ENCODE measurements at places on chromosomes 4 and X.

GRCh38 chr4:5341526-5341925 is 290.2 kb downstream of the STK32B start:
- no peak for DNase-seq

DNA sequence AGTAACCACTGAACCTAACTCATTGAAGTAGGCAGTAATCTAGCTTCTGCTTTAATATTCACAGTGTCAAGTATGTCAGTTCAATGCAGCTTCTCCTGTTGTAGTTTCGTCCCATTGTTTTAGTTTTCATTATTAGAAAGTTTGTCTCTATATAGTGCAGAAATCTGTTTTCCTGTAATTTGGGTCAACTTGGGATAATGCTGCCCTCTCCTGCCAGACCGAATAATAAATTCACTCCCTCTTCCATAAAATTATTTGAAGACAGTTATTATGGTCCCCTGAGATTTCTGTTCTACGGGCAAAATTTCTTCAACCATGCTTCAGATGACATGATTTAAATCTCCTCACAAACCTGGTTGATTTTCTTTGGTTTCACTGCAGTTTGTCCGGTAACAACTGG is 4.6 kb upstream of the LUZP4 start:
- no peak for DNase-seq

DNA sequence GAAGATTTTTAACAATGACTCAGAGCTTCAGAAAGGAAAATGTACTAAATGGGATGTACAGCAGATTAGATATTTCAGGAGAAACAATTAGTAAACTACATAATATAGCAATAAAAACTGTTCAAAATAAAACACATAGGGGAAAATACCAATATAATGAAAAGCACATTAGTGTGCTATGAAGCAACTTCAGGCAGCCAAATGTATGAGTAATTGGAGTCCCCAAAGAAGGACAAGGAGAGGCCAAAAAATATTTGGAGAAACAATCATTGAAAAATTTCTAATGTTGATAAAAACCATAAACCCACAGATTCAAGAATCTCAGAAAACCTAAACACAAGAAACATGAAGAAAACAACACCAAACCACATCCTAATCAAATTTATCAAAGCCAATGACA is 129.3 kb upstream of the CHRDL1 start:
- DNase-seq: peak; percentile 1

GRCh38 chr4:176484301-176484984 is 164.7 kb downstream of the SPCS3 start:
- DNase-seq: no peak

DNA sequence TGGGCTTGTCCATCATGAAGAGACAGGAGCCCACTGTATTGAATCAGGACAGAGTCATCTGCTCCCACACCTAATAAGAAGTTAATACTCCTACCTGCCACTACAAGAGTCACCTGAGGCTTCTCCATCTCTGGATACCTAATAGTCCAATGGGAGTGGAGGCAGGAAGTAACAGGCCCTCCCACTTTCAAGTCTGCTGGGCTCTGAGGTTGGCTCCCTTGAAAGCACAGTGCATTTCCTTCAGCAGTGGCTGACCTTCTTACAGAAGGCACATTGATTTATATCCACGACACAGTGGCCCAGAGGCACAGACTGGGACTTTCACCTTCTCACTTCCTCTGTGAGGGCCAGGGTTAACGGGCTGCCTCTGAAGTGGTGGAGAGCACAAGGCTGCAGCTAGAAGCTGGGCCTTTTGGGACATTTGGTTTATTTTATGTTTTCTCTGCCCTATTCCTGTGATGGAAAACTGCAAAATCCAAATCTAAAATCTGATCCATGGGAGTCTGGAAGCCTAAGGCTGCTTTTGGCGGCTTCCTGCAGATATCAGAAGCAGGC is 38.1 kb downstream of the FRG2 start:
- DNase-seq: no peak

DNA sequence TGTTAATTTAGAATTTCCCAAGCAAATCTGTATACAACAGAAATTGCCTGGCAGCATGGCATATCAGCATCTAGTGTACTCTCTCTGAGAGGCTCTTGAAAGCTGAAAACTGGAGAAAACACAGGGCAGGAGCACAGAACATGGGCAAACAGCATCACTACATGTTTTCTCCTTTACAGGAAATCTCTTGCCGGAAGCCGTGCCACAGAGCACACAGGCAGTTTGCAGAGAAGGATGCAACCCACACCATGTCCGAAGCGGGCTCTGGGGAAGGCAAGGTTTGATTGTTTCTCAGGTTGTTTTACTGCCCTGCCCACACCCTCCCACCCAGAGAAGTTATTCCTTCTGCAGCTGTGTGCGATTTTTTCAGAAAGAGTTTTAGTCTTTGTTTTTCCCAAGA is 41.1 kb upstream of the FAM9C start:
- DNase-seq: no peak

DNA sequence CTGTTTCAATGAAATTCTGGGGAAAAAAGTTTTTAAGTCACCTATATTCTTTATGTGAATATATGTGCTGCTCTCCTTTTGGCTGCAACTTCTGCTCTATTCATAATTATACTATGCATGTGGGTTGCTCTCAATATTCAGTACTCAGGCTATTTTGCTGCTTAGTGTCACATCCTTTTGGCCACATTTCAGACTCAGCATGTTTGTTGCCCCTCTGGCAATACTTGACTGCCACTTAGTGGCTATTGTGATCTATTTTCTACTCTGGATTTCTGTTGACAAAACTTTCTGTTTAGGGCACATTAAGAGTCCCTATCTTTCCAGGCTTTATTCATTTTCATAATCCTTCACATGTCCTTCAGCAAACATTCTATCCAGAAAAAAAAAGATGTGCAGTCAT is 15.8 kb upstream of the CT45A1 start:
- DNase-seq: no peak

DNA sequence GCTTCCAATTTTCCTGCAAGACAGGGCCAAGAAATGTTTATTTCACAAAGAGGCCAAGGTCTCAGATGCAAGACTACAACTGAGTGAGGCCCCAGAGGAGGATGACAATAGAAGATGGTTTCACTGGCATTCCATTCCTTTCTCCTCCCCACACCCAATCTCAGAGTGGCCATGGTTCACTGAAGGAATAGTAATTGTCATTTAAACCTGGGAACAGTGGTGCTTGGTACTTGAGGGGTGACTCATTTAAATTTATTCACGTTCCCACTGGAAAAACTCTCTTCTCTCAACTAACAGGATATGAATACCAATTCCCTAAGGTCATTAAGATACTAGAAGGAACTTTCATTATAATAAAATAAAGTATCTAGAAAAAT is 35.3 kb upstream of the CXCL8 start:
- peak; percentile 85 for DNase-seq

DNA sequence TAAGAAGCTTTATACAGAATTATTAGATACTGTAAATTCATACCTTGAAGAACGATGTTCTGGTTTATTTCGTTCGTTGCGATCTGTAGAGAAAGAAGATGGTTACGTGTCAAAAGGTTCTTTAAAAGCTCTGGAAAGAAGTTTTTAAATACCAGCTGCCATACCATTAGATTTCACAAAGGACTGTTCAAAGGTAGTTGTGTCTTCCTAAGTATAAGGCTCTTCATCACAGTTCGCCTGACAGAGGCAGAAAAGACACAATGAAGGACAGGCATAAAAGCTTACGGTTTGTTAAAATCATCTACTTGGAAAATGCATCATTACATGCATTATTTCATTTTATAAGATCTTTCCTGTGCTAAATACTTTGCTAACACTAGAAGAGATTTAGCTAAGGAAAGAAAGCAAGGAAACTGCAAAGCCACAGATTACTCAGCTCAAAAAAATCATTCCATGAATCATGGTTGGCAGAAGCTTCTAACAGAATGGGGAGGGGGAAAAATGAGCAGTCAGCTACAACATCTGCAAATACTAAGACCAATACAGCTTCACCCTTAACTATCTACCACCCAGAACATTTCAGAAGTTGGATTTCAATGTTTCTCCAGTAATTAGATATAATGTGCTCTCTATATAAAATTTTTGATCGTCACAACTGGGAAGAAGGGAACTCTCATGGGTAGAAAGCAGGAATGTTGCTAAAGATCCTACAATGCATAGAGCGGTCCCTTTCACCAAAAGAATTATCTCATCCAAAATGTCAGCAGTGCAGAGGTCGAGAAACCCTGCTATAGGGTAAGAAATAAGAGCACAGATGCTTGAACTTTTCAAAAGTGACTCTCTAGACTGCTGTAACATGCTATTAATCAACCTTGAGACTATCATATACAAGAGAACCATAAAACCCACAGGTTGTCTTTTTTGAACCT is 50.7 kb upstream of the PRSS48 start:
- DNase-seq: peak; percentile 84

DNA sequence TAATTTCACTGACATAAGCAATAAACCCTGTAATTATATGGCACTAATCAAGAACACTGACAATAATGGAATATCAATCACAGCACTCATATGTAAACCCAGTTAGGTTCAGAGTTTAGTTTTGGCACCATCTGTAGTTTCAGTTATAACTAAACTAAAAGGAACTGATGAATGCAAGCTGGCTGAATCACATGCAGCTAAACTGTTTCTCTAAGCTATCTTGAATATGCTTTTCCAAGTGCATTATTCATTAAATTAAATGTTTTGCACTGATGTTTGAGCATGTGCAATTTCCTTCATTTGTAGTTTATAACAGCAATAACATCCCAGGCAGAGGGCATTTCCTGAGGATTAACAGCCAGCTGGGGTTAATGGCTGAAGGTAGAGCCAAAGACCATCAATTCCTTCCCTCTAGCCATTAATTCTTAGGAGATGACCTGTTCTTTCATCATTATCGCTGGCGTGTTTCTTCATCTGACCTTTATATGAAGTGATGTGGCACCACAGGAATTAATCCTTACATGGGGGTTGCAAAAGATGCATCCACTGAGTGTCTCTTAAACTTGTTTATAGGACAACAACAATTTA is 562.8 kb upstream of the IGFBP7 start:
- DNase-seq: no peak

- no peak for DNase-seq
These were observed 20.4 kb downstream of the CASP6 start for GRCh38 chr4:109682875-109683274.

DNA sequence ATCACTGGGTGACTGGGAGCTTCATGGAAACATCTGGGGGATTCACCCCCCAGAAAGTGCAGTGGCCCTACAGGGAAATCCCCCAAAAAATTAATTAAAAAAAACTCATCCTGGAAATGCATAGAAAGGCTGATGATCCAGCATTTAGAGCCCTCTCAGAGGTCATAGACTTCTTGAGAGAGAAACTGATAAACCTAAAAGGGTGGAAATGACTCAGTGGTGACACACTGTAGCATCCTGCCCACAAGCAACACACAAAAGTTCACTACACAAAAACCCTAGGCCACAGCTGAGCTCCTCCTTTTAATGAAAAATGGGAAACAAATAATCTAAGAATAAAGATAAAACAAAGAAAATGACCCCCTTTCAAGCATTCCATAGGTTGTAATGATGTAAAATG is 911.5 kb downstream of the GLUD2 start:
- DNase-seq: peak; percentile 3

DNA sequence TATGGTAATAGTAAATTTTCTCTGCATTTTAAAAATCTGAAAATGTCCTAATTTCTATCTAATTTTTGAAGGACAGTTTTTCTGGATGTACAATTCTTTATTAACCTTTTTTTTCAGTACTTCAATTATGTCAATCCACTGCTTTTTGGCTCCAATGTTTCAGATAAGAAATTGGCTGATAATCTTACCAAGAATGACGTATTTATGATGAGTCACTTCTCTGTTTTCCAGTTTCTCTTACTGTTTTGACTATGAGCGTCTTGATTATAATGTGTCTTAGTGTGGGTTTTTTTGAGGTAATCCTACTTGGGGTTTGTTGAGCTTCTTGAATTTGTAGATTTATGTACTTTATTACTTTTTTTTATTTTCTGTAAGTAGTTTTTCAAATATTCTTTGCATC is 47.2 kb downstream of the UGT2B11 start:
- no peak for DNase-seq

- DNase-seq: no peak
These were observed 7.3 kb downstream of the PGK1 start for GRCh38 chrX:78111140-78111931.
